Amniotic stem cell (primary cell): ENCODE measurements at places on chromosomes 4 and X.

DNA sequence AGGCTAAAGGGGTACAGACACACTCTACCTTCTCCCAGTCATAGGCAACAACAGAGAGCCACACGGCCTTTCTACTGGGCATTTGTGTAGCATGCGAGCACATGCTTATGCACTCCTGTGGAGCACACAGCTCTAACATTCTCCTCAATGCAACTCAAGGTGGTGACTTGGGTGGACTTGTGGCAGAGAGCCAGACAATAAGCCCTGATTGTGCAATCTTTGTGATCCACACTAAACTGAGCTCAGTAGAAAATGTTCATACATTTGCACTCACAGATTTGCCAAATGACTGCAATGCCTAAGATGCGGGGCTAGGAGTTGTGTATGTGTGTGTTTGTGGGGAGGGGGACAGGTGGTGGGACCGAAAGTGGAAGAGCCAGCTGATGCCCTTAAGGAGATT, 31.4 kb upstream of the SETD7 start:
- no peak for DNase-seq

DNA sequence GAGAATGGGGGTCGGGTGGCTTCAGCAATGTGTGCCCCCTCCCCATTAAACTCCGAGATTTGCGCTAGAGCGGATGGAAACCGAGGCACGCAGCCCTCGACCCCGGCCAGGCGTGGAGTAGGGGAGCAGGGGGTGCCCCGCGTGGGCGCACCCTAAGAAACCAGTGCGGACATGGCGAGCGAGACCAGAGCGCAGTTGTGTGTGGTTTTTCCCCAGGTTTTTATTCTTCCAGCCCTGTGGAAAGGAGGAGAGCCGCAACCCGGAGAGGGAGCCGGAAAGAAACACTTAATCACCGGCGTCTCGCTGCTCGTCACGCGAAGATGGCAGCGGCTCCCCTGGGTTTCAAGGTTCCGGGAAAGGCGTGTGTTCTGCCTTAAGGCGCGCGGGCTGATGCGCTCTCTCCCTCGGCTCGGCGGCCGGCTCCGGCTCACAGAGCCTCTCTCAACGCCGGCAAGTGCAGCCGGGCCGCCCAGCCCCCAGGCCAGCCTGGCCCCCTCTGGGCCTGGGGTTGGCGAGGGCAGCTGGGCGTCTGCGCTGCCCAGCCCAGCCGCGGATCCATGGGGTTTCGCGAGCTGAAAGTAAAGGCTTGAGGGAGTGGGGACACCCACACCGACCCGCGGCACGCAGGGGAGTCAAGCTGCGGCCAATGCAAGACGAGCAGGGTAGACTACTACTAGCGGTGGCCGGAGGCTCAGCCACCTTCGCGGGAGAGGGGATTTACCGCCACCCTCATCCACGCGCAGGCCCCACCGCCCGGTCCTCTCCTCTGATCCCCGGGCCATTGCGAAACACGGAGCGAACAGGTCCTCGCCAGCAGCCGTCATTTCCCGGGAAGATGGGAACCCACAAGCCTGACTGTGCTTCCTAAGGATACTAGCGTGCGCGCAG, 74.0 kb upstream of the BCOR start:
- peak; percentile 10 for DNase-seq

GRCh38 chr4:163489929-163490328, 4.6 kb upstream of the TMA16 start:
- DNase-seq = no peak

DNA sequence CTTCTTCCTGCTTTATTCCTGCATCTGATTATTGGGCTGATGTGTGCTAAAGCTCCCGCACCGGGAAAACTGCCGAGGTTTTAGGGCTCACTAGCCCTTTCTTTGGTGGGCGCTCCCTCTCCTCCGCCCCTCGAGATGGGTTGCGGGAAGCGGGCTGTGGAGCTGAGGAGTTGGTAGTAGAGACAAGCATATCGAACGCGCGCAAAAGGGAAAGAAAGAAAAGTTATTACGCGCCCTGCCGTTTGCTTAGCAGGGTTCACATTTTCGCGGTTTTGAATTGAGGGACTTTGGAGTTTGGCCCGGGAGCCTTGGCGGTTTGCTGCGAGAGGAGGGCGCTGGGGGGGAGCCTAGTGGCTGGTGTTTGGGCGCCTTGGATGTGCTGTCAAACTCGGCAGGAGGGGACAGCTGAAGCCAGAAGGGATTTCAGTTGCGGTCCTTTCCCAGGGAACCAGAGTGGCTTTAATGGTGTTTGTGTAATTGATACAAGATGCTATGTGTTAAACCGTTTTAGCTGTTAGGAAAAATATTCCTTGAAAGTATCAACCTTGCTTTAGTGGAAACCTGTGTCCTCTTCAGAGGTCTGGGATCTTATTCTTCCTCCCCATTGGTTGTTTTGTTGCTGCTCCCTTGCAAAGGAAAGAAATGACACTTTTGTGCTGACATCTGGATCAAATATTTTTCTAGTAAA, 1.1 kb downstream of the GAB1 start:
- DNase-seq = peak; percentile 23

GRCh38 chr4:3711183-3712111, 54.7 kb upstream of the ADRA2C start:
- DNase-seq = no peak

- no peak for DNase-seq
These were observed 14.0 kb upstream of the KIAA0232 start for GRCh38 chr4:6768539-6768905.

DNA sequence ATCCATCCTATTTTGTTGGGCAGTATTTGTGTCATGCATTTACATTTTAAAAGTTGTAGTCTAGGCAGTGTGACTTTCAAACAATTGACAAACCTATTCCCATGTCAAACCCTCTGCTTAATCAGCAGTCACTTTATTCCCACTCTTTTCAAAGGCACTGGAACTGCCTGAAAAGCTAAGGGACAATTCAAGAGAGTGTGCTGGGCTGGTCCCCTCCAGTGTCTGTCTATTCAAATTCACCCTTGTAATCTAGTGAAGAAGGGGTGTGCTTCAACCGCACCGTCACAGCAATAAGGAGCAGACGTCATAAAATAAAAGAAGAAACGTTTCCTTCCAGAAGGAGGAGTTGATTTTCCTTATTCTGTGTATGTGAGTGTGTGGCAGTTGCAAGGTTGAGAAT, 197.0 kb upstream of the MAD2L1 start:
- DNase-seq = no peak

DNA sequence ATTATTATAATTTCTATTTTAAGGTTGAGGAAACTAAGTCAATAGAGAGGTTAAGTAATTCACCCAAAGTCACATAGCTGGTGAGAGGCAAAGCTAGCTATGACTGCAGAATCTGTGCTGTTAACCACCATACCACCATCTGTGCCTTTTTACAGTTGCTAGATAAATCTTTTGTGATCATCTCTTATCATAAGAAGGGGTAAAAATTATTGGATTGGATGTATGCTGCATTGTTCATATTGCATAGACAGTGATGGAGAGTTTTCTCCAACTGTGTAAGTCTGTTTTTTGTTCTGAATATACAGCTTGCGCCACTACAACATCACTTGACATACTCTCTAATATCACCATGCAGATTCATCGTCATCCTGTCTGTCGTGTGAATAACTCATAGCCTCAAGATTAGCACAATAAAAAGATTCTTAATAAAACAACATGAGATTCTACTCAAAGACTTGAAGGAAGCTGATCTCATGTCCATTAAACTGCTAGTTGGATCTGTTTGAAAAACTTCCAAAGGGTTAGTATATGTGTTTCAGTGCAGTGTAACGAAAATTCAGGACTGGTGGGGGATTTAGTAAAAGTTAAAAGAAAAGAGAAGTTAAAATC, 495.9 kb downstream of the SPRY1 start:
- no peak for DNase-seq

- DNase-seq = no peak
These were observed 150.6 kb downstream of the CEP135 start for GRCh38 chr4:56099378-56099786.

- no peak for DNase-seq
These were observed 55.2 kb downstream of the RTL3 start for GRCh38 chrX:78603908-78604307.

DNA sequence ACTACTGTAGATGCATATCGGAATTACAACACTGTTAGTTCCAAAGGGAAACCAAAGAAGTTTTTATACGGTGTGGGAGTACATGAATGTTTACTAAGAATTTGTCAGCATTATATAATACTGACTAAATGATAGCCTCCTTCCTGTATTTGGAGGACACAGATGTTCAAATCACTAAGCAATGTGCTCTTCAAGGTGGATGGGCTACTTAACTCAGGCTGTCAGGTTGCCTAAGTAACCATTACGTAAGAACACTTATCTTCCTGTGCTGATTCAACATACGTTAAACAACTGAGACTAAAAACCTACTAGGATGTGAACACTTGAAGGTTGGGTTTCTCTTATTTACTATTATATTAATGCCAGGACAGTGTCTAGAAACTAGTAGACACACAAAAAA, 81.9 kb upstream of the HPGD start:
- no peak for DNase-seq

GRCh38 chrX:110435196-110435595, 76.5 kb downstream of the RTL9 start:
- no peak for DNase-seq

GRCh38 chrX:54633641-54634040, 103.6 kb downstream of the GNL3L start:
- no peak for DNase-seq

DNA sequence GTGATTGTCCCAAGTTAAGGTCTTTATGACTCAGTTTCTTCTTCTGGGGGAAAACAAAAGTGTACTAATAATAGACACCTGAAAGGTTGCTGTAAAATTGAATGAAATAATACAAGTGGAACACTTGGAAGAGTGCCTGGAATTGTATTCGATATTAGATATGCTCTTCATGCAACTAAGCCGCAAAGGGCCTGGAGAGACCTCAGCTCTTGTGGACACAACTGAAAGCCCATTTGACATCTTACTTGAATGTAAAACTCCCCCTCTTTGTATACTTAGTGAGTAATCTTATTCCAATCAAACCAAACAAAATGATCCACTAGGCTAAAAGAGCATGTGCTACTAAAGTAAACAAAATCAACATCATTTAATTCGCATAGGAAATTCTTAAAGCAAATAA, 511 bp upstream of the MAP9 start:
- no peak for DNase-seq

GRCh38 chrX:27746516-27746915, 61.3 kb upstream of the MAGEB10 start:
- DNase-seq = no peak

- no peak for DNase-seq
These were observed 37.8 kb upstream of the PCDH19 start for GRCh38 chrX:100447655-100448397.

DNA sequence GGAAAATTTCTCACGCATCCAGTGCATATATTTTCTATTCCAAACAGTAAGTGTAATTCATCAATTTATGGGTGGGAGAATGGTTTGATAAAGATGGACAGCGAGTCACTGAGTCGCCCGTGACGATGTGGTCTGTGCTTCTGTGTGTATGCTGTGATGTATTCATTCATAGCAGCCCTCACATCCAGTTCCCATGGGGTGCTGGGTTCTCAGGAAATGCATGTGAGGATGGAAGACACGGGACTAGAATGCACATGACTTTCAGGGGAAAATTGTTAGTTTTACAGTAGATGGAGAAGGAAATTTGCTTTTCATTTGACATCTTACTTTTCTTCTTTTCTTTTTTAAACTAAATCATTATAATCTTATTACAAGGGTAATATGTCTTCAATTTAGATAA, 152.9 kb downstream of the STOX2 start:
- no peak for DNase-seq

- no peak for DNase-seq
These were observed 3.5 kb downstream of the HUWE1 start for GRCh38 chrX:53682885-53683555.

- no peak for DNase-seq
These were observed 5.5 kb upstream of the S100P start for GRCh38 chr4:6687947-6688878.

DNA sequence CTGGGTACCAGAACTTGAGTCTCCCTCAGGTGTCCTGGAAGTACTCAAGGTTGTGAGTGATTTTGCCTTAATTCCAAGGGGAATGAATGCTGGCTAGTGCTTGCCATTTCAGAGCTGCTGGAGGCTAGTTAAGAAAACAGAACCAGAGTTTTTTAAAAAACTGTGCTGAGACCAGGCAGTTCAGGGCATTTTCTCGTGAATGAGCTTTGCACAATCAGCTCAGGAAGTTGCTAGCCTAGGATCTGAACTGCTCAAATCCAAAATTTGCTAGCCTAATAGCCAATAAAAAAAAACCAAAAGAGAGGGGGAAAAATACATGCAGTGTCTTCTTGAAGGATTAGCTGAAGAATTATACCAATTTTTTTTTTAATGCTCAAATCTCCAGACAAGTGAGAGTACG, 292.7 kb downstream of the FBXW7 start:
- no peak for DNase-seq

DNA sequence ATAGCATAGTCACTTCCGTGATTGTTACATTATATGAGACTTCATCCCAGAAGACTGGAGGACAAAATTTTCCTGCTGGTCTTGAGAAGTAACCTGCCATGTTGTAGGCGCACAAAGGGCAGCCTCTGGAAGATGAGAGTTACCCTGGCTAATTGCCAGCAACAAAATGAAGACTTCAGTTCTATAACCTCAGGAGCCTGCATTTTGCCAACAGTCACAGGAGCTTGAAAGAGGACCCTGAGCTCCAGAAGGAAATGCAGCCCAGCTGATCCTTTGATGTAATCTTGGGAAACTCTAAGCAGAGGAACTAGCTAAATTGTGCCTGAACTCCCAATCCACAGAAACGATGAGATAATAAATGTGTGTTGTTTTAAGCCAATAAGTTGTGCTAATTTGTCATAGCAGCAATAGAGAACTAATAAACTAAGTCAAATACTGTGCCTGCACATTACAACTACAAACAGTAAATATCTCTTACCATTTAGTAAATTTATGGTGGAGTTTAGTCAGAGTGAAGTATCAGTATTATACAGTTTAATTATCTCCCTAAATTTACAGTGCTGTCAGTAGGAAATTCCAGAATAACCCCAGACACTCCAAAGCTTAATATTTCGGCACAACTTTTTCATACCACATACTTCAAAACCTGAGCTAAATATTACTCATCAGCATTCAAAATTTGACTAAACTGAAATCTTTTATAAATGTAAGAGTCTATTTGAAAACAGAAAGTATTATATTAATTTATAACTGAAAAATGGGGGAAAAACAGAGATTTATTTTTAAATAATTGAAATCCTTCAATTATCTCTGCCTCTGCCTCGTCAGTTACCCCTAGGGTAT, 90.1 kb upstream of the MAPK10 start:
- DNase-seq = no peak

- DNase-seq = no peak
These were observed 119.3 kb downstream of the ZNF827 start for GRCh38 chr4:145819101-145819852.

- peak; percentile 0 for DNase-seq
These were observed 21.9 kb downstream of the HNRNPH2 start for GRCh38 chrX:101429934-101430333.
